Head of caudate nucleus (tissue), 42 donors: ENCODE measurements at places on chromosomes 13 and 19.

- DNase-seq = no peak
Observed at GRCh38 chr19:49512970-49513745, 697 bp downstream of the FCGRT start.

GRCh38 chr13:21075379-21076249 is 14.2 kb upstream of the LATS2 start:
- no peak for DNase-seq

DNA sequence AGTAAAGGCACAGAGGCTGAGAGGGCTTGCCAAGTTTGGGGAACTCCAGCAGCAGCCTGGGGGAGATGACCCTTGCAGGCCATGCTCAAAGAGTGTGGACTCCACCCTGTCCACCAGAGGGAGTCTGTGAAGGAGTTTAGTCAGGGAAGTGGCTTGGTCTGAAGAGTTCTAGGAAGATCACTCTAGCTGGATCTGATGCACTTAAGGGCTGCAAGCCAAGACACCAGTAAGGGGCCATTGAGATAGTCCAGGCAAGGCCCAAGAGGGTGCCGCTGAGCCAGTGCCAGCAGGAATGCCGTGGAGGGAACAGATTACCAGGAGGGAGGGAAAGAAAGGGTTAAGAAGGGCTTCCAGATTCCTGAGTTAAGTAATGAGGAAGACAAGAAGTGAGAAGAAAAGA is 68.7 kb downstream of the ZAR1L start:
- DNase-seq = no peak

- no peak for DNase-seq
Observed at GRCh38 chr13:84077271-84077670, 195.0 kb upstream of the SLITRK1 start.

GRCh38 chr13:40151673-40152072 is 496.2 kb downstream of the COG6 start:
- DNase-seq = no peak

DNA sequence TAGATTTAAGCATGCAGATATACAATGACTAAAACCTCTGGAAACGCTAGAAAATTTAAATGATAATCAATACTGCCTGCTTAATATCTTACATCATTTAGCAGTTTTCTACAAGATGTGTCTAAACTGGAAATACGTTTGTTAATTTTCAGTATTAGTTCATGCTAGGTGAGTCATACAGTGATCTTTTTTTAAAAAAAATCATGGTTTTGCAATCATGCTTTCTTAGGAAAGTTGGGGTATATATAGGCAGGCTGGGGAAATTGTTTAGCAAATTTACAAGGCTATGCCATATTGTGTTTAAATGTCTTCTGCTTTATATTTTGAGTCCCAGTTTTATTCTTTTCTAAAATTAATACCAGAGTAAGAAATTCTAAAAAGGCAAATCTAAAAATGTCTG is 245.4 kb upstream of the SPRY2 start:
- DNase-seq = no peak

GRCh38 chr19:43534816-43535761 is 2.1 kb downstream of the ZNF575 start:
- peak; percentile 73 for DNase-seq

- DNase-seq = no peak
Observed at GRCh38 chr13:76976490-76976889, 15.4 kb upstream of the CLN5 start.

GRCh38 chr19:11452620-11453310 is 17.3 kb downstream of the PRKCSH start:
- DNase-seq = no peak

- DNase-seq = no peak
Observed at GRCh38 chr13:104993708-104994107, 1541.8 kb downstream of the EFNB2 start.

- peak; percentile 83 for DNase-seq
Observed at GRCh38 chr13:113724780-113725315, 34.2 kb upstream of the TMEM255B start.

- DNase-seq = no peak
Observed at GRCh38 chr19:40809358-40810086, 10.5 kb downstream of the EGLN2 start.

DNA sequence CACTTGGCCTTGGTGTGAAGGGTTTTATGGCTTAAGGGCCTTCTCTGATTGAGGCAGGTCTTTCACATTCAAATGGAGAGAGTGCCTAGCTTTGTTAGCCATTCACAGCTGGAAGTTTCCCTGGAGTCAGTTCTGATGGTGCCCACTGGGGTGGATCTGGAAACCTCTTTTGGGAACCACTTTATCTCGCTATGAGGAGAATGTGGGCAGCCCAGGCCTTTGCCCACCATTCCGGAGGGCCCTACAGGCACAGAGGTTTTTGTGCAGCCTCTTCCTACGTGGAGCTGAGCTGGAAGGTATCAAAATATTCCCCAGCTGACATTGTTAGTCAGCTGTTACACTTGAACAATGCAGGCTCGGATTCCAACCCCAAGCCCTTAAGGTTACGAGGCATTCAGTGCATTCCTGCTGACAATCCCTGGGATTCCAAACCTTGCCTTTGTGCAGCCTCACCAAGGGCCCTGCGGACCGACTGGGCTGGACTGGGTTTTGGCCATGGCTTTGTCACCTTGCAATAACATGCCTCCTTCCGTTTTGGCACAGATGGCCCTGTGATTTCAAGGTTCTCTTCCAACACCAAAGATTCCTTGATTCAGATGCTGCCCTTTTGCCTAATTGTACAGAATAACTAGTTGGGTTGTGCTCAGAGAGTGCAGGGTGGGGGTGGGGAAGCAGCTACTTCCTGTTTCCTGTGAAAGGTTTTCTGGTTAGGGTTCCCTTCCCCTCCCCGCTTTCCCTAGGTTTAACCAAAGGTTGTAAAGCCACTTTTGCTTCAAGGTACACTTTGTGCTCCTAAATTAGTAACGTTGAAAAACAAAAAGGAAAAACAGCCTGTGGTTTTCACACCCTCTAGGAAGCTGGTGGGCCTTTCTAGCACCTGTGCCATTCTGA is 27.0 kb downstream of the SAE1 start:
- no peak for DNase-seq

DNA sequence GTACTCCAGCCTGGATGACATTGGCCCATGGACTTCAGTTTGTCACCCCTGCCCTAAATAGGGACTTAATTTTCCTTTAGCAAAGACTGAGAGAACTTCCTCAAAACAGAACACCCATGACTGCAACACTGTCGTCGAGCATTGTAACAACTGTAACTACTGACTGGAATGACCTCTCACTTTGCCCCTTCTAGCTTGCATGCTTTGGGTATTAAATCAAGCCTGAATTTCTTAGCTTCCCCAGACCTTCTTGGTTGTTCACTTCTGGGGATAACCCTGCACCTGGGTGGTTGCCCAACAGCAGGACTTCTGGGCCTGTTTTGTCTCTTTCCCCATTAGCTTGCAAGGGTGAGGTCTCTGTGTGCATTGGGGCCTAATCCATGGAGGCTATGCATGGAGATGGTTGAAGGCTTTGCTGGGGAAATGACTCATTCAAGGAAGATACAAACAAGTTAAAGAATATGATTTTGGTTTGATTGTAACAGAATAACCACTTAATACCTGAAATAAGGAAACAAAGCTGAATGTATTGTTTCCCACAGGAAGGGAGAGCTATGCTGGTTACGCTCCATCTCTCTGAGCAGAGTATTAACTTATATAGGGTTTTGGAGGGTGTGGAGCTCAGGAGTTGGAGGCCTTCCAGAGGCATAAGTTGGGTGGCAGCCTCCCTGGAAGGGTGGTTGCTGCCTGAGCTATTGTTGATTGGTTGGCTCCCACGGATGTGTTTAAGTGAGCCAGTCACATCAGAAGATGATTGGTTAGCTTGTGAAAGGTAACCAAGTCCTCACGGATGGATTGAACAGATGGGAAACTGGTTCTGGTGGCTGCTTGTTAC is 34.7 kb upstream of the UBAC2 start:
- DNase-seq = no peak

DNA sequence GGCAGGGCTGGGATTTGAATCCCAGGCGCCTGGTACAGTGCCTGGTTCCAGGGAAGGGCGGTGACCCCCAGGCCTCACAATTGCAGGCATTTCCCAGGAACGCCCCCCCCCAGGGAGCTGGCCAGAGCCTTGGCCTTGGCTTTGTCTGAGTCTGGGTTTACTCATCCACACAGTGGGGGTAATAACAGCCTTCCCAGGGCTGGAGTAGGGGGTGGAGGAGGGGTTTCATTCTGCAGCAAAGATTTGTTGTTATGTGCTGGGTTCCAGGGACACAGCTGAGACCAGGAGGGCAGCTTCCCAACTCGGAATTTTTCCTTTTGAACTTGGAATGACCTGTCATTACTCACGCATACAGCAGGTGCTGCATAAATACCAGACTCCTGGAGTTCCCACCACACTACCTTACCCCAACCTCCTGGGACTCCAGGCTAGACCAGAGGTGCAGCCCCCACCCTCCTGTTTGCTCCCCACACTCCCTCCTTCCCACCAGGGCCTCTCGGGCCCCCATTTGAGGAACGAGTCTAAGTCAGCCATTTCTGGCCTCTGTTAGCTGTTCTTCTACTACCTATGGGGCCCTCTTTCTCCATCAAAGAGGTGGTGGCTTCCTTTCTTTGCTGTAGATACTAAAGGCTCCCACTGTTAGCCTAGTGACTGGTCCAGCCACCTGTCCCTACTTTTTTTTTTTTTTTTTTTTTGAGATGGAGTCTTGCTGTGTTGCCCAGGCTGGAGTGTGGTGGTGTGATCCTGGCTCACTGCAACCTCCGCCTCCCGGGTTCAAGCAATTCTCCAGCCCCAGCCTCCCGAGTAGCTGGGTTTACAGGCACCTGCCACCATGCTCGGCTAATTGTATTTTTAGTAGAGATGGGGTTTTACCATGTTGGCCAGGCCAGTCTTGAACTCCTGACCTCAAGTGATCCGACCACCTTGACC is 1.6 kb upstream of the ADAMTS10 start:
- no peak for DNase-seq

- no peak for DNase-seq
Observed at GRCh38 chr13:97300871-97301270, 78.7 kb downstream of the MBNL2 start.

DNA sequence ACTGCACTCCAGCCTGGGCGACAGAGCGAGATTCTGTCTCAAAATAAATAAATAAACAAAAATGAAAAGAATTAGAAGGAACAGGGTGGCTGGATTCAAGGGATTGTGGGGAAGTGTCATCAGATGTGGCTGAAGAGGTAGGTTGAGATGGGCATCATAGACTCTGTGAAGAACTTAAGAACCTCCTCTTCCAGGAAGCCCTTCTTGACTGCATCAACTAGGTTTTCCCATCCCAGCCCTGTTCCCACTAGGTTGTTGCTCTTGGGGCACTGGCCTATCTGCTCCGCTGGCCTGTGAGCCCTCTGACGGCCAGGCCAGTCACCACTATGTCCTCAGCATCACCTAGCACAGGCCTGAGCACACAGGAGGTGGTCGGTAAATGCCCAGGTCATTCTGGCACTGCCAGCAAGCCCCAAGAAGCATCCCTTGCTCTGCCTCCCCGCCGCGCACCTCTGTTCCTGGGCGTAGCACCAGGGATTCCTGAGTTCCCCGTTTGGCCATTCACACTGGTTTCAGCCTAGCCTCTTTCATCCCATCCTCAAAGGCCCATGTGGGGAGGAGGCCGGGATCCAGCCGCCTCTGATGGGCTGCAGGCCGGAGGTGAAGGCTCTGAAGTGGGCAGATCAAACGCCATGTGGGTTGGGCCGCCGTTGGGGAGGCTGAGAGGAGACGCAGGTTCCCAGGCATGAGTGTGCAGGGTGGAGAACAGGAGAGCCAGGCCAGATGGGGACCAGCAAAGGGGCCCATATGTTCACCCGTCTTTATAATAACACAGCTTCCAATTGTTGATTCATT is 27.6 kb upstream of the SLC1A5 start:
- no peak for DNase-seq

- no peak for DNase-seq
Observed at GRCh38 chr13:97107815-97108529, 113.7 kb upstream of the OXGR1 start.

- no peak for DNase-seq
Observed at GRCh38 chr19:49135686-49136085, 16.3 kb downstream of the PPFIA3 start.

GRCh38 chr19:55173714-55174409 is 6.2 kb downstream of the SYT5 start:
- DNase-seq = peak; percentile 23

DNA sequence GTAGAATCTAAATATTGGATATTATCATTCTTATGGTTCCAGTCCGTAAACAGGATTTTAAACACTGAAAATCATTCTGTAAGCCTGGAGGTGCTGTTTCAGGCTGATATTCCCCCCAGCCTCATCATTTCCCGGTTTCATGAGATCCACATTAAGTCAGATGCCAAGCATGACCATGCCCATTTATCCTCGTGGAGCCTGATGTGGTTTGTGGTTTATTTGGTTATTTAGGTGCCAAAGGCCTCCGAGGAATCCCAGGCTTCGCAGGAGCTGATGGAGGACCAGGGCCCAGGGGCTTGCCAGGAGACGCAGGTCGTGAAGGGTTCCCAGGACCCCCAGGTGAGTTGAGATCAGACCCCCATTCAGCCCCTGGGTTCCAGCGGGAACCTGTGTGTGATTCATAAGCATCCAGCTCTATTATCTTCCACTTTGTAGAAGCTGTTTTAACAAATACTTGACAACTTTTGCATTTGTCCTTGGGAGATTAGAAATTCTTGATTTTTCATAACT is 92.5 kb downstream of the RAB20 start:
- no peak for DNase-seq

- no peak for DNase-seq
Observed at GRCh38 chr13:22980936-22981335, 199.8 kb upstream of the SGCG start.

DNA sequence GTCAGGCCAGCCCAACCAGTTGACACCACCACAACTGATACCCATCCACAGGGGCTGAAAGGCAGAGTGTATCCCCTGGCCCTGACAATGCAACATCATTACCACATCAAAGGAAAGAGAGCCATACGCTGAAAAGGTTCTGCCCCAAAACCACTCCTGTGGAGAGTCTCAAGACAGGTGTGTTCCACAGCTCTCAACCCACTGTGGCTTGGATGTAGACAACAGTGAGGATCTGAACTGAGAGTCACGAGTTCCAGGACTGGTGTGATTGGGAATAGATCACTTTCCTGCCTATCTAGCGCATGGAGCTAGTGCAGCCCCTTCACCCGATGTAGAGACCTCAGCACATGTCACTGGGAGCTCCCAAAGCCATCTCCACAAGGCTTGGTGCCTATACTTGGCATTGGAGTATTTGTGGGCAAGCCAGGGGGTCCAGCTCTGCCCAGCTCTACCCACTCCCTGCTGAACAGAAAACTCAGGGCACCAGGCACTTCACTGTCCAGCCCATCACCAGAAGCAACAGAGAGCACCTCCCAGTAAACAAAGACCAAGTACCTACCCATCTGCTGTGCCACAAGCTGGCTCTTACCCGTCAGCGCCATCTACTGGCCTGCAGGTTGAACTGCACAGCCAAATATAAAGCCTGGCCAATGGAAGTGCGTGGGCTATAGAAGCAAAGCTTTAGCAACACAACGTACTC is 579.5 kb downstream of the UQCRFS1 start:
- DNase-seq = no peak

- DNase-seq = no peak
Observed at GRCh38 chr13:103957939-103958338, 891.7 kb upstream of the SLC10A2 start.

GRCh38 chr19:48999481-49000325 is 6.0 kb downstream of the RUVBL2 start:
- peak; percentile 34 for DNase-seq

- peak; percentile 32 for DNase-seq
Observed at GRCh38 chr13:90968166-90968904, 379.2 kb upstream of the MIR17HG start.

GRCh38 chr13:71054358-71054757 is 812.6 kb downstream of the DACH1 start:
- DNase-seq = no peak
